Esophagus mucosa (tissue), 1 donor: ENCODE measurements at places on chromosomes 1 and 21. TPM values are rescaled to one million over a fixed set of nuclear protein-coding genes. Genes with fewer than 3 reads are reported as not detected.

DNA sequence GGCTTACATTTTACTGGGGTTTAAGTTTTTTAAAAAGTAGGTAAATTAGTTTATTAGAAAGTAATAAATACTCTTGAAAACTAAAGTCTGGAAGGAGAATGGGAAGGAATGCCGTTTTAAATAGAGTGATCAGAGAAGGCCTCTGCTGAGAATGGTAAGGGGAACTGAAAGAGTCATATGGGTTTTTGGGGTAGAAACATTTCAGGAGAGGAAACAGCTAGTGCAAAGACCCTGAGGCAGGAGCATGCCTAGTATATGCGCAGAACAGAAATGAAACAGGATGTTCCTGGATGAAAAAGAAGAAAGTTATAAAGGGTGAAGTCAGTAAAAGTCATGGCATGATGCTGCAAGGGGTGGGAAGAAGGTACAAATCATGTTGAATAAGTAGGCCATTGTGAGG, 38.9 kb downstream of the ZC3H11B start:
- ATAC-seq = no peak

DNA sequence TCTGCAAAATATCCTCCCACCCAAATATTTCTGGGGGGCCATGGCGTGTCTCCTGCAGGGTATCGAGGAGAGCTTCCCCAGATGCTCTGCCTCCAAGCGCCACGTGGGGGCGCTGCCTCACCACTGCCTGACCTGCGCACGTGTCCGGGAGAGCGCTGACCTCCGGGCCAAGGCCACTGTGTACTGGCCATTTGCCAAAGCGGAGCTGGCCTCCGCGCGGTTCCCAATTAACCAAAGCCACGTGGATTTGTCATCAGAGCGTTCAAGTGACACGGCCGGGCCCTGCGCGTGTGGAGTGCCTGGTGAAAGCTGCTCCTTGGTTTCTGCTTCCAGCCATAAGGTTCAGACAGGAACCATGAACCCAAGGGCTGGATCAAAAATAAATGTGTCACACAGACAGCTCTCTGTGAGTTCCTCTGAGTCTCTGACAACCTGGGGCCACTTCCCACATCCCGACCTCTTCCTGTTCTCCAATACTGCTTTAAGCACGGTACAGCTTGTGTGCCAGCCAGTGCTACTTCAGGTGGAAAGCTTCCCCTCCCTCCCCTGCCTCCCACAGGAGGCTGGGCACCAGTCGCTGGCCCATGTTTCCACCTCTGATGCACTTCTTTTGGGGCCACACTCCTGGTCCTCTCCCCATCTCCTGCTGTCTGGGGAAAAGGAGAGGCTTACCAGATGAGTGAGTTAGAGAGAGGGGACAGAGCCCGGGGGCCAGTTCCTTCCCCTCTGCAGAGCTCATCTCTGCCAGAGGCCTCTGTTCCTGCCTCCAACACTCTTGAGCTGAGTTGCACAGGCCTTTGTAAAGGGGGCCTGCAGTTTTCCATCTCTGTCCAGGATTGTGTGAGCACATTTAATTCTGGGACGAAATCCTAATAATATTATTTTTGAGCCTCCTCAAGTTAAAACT, 26.1 kb downstream of the ZP4 start:
- peak; percentile 85 for ATAC-seq

DNA sequence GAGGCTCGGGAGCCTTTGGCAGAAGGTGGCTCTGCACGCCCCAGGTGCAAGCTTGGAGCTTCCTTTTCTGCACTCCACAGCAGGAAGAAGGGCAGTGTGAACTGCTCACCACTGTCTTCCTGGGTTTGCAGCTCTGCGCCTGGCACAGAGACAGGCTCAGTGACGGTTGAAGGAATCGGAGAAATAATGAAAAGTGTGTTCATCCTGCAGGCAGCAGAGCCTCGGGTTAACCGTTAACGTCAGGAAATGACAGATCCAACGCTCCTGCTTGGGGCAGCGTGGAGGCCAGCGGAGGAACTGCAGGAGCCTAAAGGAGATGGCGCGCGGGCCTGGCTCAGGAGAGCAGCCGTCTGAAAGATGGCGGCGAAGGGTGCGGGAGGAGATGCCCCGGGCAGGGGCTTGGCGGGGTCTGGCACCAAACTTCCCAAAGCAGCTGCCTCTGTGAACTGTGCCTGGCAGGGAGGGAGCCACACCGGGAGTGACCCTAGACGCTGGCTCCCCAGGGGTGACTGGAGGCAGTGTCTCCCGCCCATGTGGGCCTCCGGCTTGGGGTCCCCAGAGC, 10.9 kb upstream of the SAMD11 start:
- no peak for ATAC-seq

GRCh38 chr1:193368302-193368701, 181.9 kb upstream of the B3GALT2 start:
- no peak for ATAC-seq

GRCh38 chr1:81183051-81183450, 617.7 kb upstream of the ADGRL2 start:
- ATAC-seq = no peak

DNA sequence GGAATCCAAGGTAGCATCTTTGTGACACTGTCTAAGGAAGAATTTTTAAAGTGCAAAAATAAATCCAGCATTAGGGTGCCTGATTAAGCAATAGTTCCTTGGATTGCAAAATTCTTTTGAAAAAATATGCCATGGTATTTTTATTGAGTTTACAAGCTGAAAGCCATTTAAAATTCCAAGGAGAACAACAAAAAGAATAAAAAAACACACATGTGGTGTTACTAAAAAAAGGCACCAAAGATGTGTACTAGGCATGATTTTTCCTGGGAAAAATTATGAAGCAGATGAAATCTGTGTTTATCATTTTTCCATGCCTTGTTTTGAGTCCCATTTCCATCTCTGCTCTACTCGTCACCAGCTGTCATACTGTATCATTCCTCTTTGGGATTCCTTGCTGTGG, 157.0 kb upstream of the ZNHIT6 start:
- no peak for ATAC-seq

Gene ADCY10
- not detected for total RNA-seq

Gene IFT25
- total RNA-seq = 15.6 TPM
